ENCODE measurements at places on chromosomes 1 and 21. TPM values are rescaled to one million over a fixed set of nuclear protein-coding genes. Genes with fewer than 3 reads are reported as not detected.

CRYBG2 gene
- total RNA-seq: 0.98 TPM

FCGR1A gene
- total RNA-seq: not detected

GRCh38 chr1:87560601-87561360, 232.1 kb downstream of the LMO4 start:
- no peak for DNase-seq

NFIA gene
- total RNA-seq: 1.4 TPM

CADM3 gene
- not detected for total RNA-seq

DNA sequence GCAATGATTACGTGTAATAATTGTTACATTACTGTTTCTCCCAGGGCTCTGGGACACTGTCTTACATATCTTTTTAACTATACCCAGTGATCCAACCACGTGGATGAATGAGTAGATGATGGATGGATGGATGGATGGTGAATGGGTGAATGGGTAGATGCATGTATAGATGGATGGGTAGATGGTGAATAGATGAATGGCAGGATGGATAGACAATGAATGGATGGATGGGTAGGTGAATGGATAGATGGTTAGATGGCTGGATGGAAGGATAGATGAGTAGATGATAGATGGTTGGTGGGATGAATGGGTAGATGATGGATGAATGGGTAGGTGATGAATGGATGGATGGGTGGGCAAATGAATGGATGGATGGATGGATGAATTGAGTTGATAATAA, 135.9 kb downstream of the HUNK start:
- no peak for DNase-seq

- no peak for DNase-seq
These were observed 21.5 kb upstream of the FAM43B start for GRCh38 chr1:20530901-20531300.

RIIAD1 gene
- total RNA-seq: not detected

- no peak for DNase-seq
These were observed 123.1 kb upstream of the PTGFR start for GRCh38 chr1:78367700-78368099.

DNA sequence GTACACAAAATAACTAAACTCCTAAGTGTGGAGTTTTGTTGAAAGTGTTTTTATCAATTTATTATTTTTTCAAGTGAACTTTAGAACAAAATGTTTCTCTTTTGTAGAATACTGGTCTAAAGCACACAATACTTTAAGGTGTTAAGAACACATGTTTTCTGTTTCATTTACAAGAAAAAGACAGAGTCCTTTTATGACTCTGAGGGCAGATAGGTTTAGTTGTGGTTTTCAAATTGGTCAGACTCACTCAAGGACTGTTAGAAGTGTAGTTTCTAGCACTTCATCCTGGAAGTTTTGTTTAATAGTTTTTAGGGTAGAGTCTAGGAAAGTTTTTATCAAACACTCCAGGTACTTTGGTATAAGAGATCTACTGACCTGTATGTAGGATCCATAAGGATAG, 376.5 kb downstream of the LRRIQ3 start:
- no peak for DNase-seq

DNA sequence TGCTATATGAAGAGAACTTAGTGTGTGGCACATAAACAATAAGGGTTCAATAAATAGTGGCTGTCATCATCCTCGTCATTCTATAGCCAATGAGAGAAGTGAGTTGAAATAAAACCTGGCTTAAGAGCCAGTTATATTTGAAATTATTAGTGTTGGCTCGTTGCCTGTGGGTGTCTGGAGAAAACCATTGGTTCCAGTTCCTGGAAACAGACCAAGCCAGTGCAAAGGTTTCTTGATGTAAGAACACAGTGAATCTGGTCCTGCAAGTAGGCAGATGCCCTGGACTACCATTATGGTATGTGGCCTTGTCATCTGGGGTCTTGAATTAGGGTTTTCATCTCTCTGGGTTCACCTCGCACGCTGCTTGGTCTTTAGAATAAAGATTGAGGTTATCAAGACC, 43.3 kb downstream of the URB2 start:
- no peak for DNase-seq

NBPF10 gene
- total RNA-seq: 4.2 TPM

DENND2C gene
- total RNA-seq: 0.30 TPM

DNA sequence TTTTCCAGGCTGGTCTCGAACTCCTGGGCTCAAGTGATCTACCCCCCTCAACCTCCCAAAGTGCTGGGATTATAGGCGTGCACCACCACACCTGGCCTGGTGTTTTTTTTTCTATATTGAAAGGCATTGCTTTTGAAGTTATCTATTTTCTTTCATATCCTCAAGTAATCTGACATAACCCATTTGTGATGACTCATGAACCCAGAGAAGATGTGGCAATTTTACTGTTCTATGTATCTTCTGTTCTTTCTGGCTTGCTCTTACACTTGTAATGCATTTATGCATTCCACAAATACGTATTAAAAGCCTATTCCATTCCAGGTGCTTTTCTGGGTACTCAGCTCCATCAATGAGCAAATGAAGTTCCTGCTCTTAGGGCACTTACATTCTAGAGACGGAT, 29.9 kb upstream of the ERRFI1 start:
- DNase-seq: no peak

DNA sequence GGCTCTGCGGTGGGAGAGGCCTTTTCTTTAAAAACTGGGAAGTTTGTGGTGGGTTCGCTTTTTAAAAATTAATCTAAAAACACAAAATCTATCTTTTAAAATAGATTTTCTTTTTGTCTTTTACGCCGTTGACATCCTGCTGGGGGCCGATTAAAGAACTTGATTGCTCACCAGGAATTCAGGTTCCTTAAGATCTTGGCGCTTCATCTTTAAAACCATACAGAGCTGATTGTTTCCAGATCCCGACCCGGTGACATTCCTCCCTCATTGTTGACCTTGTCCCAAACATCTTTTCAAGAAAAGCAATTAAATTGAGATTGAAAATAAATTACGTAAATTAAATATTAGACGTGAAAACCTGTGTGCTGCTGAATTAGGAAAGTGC, 546 bp upstream of the ZNF697 start:
- no peak for DNase-seq

DNA sequence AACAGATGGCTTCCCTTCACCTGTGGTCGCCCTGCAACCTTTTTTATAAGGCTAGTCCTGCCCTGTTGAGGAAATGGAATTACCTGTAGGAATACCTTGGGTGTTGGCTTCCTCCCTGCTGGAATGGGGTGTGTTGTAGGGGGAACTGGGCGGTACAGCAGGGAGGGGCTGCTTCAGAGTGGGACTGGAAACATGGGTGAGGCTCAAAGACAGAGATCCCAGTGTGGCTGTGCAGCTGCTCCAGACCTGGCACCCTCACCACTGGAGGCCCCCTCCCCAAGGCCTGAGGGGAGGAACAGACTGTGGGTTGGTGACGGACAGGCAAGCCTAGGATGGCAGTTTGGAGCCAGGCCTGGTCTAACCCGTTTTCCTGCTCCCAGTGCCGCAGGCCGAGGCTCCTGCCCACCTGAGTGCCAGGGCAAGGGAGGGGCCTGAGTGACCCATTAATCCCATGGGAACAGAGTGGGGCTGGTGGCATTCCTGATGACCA, 4.5 kb downstream of the EFNA3 start:
- no peak for DNase-seq

SWT1 gene
- total RNA-seq: 2.7 TPM

RNU1-3 gene
- 2,033 TPM for total RNA-seq

GRCh38 chr21:42062236-42063022, 8.7 kb upstream of the UMODL1 start:
- peak; percentile 87 for DNase-seq

IL22RA1 gene
- total RNA-seq: not detected

MLLT11 gene
- total RNA-seq: 3.8 TPM

DNA sequence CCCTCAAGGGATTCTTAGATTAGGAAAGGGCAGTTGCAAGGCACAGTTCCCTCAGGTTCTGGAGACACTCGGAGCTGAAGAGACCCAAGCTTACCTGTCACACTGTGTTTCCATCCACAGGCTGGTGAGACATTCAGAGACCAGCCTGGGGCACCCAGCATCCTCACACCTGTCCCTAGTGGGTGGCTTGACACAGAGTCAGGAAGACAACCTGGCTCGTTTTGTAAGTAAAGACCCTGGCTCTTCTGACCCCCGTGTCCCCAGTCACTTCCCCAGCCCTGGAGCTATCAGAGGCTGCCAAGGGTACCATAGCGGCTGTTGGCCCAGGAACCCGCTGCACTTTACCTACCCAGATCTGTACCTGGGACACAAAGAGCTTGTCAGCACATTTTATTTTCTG, 409.8 kb downstream of the MATN1 start:
- no peak for DNase-seq

GRCh38 chr1:70667494-70668170, 256.6 kb downstream of the CTH start:
- DNase-seq: no peak

DNA sequence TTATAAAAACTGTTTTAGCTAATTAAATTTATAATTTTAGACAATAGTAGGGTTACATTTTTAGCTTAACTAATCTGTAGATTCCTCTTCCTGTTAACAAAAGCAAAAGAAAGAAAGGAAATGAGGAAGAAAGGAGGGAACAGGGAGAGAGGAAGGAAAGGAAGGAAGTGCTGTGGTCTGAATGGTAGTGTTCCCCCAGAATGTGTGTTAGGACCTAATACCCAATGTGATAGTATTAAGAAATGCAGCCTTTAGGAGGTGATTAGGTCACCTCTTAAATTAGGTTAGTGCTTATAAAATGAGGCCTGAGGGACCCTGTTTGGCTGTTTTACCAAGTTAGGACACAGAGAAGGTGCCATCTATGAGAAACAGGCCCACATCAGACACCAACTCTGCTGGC, 136.9 kb upstream of the SAMSN1 start:
- DNase-seq: no peak

DNA sequence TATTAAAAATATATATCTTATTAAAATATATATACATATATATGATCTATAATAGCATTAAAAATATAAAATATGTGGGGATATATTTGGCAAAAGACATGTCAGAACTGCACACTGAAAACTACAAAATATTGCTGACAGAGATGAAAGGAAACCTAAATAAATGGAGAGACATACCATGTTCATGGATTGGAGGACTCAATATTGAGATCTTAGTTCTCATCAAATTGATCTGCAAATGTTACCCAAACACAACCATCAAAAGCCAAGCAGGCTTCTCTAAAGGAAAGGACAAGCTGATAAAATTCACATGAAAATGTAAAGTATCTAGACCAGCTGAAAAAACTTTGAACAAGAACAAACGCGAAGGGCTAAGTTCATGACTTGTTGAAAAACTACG, 7.2 kb downstream of the NADK start:
- no peak for DNase-seq

DNA sequence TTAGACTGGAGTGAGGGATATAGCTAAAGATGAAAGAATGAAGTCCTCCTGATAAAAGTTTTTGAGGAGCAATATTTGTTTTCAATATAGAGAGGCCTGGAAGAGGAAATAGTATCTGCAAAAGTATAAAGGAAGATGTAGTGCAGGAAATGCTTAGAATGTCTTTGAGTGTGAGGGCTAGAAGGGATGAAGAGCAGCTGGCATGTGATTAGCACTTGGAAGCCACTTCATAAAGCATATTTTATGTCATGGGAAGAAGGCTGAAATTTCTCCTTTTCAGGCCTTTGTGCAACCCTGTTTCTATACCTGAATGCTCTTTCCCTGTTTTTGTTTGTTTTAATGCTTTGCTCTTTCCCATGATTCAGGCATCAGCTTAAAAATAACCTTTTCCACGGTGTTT, 323.3 kb upstream of the DEPDC1 start:
- no peak for DNase-seq

GRCh38 chr1:205812271-205812877, 624 bp downstream of the SLC41A1 start:
- DNase-seq: no peak

FAM43B gene
- total RNA-seq: not detected

ENAH gene
- total RNA-seq: 0.14 TPM

GRCh38 chr21:42836767-42837301, 42.5 kb downstream of the WDR4 start:
- peak; percentile 7 for DNase-seq

DNA sequence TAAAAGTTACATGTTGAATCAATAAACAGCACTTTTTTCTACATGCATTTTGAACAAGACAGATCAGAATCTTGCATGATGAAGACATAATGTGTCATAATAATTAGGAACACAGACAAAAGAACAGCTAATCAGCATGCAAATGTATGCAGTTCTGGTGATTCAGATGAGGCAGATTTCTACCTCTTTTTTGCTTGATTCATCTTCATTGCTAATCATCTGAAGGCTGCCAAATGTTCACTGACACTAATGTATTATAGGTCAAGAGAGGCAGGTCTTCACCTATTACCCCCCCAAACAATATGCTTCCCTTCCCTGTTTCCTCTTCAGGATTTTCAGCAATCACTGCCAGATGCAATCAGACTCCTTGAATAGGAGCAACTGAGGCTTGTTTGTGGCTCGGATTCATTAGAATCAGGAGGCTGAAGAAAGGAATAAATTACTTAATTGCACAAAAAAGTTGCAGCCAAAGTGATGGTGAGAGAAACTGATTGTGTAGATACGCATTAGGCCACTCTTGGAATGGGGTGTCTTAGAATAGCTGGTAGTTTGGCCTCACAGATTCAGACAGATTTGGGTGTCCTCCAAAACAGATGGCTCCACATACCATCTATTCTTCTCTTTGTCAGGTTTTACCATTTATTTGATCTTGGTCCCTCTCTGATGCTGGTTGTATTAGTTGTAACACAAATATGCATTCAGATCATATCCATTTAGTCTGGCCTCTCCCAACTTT, 275.4 kb downstream of the RPS6KC1 start:
- DNase-seq: no peak

GRCh38 chr1:80818211-80818610, 982.5 kb upstream of the ADGRL2 start:
- DNase-seq: no peak

LCE1D gene
- not detected for total RNA-seq

- no peak for DNase-seq
These were observed 58.1 kb downstream of the CASZ1 start for GRCh38 chr1:10738061-10739058.

LCE1C gene
- not detected for total RNA-seq

DNA sequence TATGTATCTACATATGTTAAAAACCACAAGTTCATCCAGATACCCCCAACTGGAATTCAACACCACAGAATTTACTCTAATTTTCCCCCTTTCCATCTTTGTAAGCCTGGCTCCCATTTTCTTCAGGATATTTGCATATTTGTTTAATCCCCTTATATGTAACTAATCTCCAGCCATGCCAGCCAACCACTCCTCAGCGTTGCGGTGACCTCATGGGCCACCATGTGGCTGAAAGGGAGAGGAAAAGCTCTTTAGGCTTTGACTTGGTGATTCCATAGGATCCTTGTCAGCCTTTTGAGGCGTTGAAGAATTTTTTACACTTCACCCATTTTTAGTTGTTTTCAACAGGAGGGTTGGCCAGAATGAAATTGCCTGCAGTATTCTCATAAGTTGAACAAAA, 10.0 kb downstream of the CLDN19 start:
- no peak for DNase-seq

ATG4C gene
- total RNA-seq: 8.2 TPM
